ENCODE measurements at places on chromosomes 2 and 18. TPM values are rescaled to one million over a fixed set of nuclear protein-coding genes. Genes with fewer than 3 reads are reported as not detected.

GRCh38 chr2:224181534-224182155, 142.6 kb upstream of the SERPINE2 start:
- no peak for DNase-seq

GRCh38 chr18:35005963-35006577, 35.1 kb upstream of the MAPRE2 start:
- peak; percentile 26 for DNase-seq

GRCh38 chr2:189336276-189336975, 104.8 kb upstream of the WDR75 start:
- no peak for DNase-seq

Gene COQ10B
- 27.8 TPM for total RNA-seq

Gene TNFRSF11A
- 42.5 TPM for total RNA-seq

DNA sequence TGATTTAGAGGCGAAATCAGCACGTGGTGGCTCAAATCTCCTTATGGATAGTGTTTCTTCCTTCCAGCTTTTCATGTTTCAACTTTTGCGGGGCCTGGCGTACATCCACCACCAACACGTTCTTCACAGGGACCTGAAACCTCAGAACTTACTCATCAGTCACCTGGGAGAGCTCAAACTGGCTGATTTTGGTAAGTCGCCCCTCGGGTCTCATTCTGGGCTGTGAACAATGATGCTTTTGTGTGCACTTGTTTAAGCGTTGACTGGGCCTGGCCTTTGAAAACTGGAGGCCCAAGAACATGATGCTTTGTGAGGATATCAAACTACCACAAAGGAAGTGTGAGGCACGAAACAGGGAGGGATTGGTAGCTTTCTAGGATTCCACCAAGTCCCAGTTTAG, 27.4 kb downstream of the CDK15 start:
- DNase-seq = no peak
